Stimulated activated CD8-positive, alpha-beta memory T cell treated with anti-CD3 and anti-CD28 coated beads, Interleukin-15, amount 100 ng/mL, for 48 hours (primary cell): ENCODE measurements at places on chromosomes 4 and X.

DNA sequence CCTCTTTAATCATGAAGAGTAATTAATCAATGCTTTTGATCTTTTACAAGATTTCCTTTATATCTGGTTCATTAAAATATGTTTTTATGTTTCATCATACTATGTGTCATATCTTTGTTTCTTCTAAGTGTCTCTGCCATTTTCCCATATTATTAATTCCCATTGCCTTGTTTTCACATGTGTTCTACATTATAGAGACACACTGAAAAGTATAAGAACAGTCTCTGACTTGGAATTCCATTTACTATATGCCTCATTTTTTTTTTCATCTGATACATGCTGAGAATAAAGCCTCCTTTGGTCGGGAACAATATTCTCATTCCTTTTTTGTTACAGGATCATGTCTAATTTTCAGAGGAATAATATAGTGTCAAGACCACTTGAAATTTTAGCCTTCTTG, 4.3 kb downstream of the BANK1 start:
- no peak for DNase-seq

DNA sequence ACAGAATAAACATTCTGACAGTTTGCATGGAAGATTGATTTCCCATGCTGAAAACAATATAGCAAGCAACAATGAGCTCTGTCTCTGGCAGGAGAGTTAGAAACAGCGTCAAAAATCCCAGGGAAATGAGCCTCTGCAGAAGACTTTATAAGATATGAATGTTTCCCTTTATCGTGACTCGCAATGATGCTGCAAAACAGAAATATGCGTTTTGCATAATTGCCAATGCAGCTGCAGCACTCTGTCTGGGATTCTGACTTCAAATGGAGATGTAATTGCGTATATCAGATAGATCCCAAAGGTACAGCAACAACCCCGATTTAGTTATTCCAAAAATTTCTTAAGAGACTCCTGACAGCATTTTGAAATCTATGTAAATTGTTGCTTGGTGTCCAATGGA, 702.4 kb upstream of the EPHA5 start:
- no peak for DNase-seq

GRCh38 chrX:45667666-45668065, 467.0 kb upstream of the DIPK2B start:
- DNase-seq = no peak

DNA sequence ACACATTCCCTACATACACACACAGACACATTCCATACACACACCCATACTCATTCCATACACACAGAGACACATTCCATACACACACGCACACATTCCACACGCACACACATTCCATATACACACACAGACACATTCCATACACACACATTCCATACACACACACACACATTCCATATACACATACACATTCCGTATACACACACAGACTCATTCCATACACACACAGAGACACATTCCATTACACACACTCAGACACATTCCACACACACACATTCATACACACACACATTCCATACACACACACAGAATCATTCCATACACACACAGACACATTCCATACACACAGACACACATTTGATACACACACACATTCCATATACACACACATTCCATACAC, 15.2 kb downstream of the LINC00632 start:
- no peak for DNase-seq

- no peak for DNase-seq
Measured at GRCh38 chr4:8651661-8652180, 59.2 kb downstream of the CPZ start.

DNA sequence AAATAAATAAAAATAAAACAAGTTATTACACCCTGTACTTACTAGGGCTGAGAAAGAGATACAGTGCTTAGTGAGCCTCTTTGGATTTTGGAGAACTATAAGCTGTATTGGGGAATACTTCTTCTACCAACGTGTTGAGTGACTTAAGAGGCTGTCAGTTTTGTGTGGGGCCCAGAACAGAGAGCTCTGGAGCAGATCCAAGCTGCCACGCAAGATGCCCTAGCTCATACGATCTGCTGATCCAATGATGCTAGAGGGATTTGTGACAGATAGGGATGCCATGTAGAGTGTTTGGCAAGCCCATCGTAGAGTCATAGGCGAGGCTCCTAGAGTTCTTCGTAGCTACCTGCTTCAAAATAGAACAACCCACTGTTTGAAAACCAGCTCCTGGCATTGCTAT, 60.3 kb upstream of the KLF3 start:
- DNase-seq = no peak

- DNase-seq = no peak
Measured at GRCh38 chr4:168506014-168506413, 9.2 kb downstream of the PALLD start.

DNA sequence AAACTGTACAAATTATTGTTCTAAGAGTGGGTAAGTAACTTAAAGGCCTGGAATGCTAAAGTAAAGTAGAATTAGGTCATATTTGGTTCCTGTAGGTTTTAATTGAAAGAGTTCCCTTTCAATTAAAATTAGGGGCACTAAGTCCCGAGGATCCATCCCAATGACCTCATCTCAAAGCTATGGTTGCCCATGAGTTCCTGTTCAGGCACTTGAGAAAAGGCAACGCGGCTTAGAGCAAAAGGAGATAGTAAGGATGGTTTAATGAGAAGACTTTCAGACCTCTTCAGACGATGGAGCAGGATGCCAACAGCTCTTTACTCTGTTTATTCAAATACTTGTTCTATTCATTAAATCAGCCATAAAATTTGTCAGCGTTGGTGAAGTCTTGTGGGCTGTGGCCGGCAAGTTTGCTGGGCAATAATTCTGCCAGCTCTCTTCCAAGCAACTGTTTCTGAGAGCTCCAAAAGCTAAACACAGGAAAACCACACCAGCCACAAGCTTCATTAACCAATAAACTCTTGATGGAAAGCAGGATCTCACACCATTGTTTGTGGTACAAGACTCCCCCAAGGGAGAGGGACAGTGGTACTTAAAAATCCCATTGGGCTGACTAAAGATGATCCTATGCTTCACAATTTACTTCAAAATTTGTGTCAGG, 167.4 kb downstream of the COL4A6 start:
- no peak for DNase-seq

DNA sequence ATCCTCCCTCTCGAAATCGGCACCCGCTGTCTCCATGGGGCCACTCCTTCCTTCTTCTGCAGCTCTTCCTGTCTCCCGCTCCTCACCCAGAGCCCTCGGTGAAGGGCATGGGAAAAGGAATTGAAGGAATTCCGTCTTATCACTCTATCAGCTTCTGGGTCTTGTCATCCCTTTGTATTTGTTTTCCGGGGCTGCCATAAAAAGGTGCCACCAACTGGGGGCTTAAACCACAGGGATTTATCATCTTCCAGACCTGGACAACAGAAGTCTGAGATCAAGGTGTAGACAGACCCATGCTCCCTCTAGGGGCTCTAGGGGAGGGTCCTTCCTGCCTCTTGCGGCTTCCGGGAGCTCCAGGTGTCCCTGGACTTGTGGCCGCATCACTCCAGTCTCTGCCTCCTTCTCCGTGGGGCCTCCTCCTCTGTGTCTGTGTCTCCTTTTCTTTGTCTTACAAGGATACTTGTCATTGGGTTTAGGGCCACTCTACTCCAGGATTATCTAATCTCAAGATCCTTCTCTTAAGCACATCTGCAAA, 24.0 kb downstream of the CD99 start:
- no peak for DNase-seq

GRCh38 chr4:41362621-41363383, 106.1 kb downstream of the UCHL1 start:
- no peak for DNase-seq

- no peak for DNase-seq
Measured at GRCh38 chrX:40007756-40008705, 89.7 kb downstream of the BCOR start.

DNA sequence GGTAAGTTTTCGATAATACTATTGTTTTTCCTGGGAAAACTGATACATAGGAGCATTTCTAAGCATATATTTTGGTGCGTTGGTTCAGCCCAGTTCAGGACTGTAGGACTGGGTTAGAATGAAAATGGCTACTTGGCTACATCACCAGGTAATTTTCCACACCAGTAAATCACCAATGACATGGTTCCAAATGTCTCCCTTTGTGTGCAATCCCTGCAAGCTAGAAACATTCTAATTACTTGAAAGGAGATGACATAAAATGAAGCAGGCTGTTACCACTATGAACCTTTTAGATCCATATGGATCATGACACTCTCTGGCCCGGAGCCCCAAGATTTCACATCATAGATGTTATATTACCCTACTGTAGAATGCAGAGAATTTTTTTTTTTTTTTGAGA, 577.4 kb upstream of the FTHL17 start:
- DNase-seq = no peak

GRCh38 chr4:149631629-149632028, 184.0 kb downstream of the IQCM start:
- no peak for DNase-seq

GRCh38 chr4:113673450-113673849, 88.1 kb downstream of the CAMK2D start:
- DNase-seq = peak; percentile 34

DNA sequence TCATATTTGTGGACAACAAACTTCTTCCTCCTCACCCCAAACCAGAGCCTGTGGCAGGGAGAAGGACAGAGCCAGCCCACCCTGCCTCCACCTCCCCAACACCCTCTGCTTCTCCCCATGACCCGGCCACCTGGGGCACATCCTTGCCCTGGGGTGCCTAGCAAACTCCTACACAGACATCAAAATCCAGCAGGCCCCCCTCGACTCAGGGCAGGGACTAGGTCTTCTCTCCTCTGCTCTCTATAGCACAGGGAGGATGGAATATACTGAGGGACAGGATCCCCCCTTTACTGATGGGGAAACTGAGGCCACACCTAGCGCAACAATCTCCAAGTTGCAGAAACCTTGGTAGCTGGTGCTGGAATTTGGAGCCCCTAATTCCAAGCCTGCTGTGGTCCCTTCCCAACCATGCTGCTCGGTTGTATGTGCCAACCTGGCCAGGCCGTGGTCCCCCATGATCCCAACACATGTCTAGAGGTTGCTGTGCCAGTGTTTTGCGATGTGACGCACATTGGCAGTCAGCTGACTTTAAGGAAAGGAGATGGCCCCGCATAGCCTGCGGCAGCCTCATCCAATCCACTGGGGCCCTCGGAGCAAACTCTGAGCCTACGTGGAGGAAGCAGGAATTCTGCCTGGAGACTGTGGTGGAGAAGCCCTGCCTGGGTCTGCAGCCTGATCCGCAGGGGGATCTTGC, 53.9 kb upstream of the ADRA2C start:
- DNase-seq = no peak

GRCh38 chr4:87005690-87006425, 71.0 kb downstream of the AFF1 start:
- DNase-seq = peak; percentile 29

DNA sequence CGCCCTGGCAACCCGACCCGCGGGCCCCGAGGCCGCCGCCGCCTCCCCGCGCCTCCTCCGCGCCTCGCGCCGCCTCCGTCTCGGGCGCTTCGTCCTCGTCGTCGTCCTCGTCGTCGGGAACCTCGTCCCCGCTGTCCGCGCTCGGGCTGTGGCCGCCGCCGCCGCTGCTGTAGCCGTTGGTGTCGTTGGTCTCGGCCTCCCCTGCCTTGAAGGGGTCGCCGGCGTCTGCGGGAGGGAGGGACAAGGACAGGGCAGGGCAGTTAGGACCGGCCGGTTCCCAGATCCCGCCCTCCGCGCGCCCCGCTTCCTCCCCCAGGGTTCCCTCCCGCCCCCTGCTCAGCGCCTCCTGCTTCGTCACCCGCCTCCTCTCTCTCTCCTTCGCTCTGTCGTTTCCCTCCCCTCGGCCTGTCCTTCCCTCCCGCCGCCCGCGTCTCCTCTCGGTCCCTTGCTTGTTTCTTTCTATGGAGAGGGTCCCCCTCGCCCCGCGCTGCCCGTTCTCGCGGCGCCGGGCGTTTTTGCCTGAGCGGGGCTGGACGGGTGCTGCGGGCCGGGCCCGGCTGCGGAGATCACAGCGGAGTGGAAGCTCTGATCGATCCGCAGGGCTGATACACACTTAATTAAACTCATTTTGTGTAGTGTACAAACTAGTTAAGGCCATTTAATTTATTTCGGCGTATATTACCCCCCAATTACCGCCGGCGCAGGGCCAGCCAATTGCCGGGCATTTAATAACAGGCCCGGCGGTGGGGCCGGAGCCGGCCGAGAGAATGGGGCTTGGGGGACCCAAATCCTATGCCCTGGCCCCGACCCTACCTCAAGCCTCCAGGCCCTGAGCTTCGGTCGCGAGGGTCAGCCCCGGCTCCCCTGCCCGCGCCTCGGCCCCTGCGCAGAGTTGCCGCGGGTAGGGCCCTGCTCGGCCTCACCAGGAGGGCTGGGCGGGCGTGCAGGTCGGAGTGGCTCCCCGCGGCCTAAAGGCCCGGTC, 2.4 kb downstream of the NKX1-1 start:
- DNase-seq = no peak

GRCh38 chrX:20319054-20319453, 52.3 kb upstream of the RPS6KA3 start:
- no peak for DNase-seq

DNA sequence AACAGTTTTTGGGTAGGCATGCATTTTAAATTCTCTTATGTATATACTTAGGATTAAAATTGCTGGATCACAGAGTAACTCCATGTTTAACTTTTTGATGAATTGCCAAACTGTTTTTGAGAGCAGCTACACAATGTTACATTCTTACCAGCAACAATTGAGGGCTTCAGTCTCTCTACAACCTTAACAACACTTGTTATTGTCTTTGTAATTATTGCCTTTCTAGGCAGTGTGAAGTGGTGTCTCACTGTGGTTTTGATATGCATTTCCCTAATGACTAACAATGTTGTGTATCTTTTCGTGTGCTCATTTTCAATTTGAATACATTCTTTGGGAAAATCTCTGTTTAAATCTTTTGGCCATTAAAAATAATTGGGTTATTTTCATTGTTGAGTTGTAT, 17.3 kb upstream of the F11 start:
- no peak for DNase-seq

DNA sequence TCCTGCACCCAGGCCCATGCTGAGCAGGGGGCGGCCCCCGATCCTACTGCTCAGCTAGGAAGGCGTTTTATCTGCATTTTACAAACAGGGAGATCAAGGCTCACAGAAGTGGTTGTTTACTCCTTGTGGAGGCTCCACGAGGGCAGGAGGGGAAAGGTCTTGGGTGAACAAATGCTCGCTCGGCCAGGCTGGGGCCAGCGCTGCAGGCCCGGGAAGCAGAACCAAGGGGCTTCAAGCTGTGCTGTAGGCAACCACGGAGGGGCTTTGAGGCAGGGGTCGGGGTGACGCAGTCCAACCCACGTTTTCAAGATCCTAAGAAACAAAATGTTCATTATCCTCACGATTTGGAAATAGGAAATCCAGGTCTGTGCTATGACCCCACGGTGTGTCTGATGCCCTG, 125.8 kb downstream of the HMX1 start:
- DNase-seq = no peak

- DNase-seq = no peak
Measured at GRCh38 chr4:169090484-169091215, 80.6 kb upstream of the CBR4 start.

GRCh38 chr4:85446141-85446861, 28.6 kb upstream of the ARHGAP24 start:
- DNase-seq = no peak

DNA sequence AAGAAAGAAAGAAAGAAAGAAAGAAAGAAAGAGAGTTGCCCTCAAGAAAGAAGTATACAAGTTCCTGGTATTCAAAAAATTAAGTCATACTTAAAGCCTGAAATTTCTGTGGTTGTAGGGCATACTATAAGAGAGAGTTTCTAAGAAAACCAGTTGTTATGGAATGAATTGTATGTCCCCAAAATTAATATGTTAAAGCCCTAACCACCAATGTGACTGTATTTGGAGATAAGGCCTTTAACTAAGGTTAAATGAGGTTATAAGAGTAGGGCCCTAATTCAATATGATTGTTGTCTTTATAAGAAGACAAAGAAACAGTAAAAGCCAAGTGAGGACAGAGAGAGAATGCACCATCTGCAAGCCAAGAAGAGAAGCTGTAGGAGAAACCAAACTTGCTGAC, 521.1 kb downstream of the CCSER1 start:
- DNase-seq = no peak
